ENCODE measurements at places on chromosomes 2 and 18.

DNA sequence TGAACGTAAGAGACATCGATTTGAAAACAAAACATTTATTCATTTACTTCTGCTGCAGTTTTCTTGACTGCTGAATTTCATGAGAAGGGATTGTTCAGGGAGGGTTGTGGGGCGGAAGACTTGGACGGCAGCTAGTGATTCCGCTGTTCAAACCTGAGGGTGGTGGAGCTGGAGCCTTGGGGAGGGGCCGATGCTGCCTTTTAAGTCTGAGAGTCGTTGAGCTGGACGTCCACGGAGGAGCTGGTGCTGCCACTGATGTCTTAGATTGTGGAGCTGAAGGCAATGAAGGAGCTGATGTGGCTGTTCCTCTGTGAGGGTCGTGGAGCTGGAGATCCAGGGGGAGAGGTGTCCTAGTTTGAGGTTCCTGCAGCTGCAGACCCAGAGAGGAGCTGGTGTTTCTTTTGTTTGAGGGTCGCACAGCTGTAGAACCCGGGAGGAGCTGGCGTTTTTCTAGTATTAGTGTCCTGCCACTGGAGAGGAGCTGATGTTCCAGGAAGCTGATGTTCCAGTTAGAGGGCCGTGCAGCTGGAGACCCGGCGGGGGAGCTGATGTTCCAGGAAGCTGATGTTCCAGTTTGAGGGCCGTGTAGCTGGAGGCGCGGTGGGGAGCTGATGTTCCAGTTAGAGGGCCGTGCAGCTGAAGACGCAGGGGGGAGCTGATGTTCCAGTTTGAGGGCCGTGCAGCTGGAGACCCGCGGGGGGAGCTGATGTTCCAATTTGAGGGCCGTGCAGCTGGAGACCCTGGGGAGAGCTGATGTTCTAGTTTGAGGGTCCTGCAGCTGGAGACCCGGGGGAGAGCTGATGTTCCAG lies 150.9 kb downstream of the RTP5 start:
- no peak for DNase-seq

DNA sequence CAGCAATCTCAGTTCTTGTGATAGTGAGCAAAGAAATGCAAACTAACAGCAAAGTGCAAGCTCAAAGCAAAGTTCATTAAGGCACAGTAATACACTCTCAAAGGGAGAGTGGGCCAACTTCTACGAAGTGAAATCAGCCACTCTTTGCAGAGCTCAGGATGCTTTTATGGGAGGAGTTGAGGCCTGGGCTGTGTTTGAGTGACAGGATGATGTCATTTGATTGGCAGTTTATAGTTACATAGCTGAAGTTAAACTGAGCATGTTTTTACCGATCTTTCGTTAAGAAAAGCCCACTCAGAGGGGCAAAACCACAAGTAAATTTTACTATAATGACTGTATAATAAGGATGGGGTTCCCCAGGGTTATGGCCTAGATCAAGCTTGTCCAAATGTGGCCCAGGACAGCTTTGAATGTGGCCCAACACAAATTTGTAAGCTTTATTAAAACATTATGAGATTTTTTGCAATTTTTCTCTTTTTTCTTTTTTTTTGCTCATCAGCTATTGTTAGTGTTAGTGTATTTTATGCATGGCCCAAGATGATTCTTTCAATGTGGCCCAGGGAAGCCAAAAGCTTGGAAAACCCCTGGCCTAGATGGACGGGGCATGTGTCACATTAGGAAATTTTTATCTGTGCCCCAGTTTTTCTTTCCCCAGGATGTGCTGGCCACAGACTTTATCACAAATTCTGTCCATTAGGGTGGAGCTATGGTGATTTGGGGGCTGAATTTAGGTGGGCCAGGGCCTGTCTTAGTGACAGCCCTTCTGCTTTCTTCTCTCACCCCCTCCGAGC lies 8.3 kb upstream of the DNAH7 start:
- DNase-seq, result no peak

DNA sequence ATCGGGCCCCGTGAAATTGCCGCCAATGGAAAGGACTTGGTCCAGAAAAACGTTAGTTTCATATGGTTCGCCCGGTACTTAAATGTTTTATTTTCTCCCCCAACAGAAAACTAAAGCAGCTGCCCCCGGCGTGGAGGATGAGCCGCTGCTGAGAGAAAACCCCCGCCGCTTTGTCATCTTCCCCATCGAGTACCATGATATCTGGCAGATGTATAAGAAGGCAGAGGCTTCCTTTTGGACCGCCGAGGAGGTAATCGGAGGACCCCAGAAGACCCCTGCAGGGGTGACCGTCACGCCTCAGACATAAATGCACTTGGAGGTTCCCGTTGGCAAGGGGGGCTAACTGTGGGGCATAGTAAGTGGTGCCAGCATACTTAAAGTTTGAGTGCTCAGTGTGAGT lies 742 bp downstream of the RRM2 start:
- no peak for DNase-seq

DNA sequence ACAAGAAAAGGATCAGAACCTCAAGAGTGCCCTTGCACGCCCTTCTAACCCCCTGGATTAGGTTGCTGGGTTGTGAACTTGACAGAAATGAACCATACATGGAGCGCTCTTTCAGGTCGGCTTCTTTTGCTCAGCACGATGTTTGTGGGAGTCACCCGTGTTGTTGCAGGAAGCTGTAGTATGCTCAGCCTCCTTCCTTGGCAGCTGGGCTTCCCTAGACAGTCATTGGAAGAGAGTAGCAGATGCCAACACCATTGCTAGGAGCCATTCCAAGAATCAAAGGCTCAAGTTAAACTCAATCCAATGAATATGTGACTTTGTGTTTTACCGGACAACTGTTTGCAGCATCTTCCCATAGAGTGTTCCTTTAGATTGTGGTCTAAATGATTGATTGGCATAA lies 47.0 kb downstream of the RAB12 start:
- no peak for DNase-seq

DNA sequence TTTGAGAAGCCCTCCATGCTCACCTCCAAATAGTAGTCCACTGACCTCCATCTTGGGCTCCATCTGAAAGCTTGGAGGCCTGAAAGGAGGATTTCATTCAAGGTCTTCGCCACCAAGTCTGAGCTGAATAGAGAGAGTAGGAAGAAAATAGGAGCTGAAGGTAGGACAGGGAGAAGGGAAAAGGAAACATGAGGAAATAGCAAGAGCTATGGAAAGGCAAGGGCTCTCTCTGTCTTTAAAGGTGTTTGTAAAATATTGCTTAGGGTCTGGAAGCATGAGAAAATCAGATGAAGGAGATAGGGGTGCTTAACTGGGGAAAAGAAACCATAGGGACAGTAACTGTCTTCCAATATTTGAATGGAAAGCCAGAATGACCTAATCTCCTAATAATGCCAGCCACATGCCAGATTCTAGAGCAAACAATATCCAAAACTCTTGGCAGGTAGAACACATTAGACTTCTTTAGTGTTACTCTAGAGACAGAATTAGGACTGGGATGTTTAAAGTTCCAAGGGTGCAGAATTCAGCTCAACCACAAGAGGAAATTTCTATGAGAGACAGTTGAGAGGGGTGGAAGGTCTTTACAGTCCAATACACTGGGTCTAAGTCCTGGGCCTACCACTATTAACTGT lies 67.4 kb downstream of the NAB1 start:
- DNase-seq, result no peak

DNA sequence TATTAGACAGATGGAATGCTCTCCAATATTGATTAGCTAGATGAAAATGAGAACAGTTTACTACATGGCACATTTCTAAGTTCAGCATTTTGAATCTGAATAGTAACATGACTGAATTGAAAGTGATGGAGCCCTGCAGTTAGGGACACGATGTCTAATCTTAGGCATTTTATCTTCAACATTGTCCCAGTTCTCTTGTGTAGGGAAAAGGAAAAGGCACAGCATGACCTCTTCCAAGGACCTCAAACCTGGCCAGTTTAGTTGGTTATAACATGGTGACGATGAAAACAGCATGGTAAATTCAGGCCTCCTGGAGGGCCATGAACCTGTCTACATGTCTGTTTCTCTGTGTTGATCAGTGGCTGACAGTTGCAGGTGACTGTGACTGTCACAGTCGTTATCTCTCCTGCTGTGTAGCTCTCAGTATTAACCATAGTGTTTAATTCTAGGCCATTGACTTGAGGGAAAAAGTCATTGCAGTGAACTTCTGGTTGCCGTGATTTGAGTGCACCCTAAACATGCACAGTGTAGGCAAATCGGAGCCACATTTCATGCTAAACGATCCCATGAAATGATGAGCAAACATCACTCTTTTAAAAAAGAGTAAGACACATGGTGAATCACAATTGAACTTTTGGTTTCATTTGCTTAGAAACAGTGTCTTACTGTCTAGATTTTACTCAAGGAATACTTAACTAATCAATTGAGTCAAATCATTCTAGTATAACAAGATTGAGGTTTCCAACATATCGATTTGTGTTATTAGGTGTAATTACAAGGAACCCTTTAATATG lies 129.7 kb downstream of the PHLPP1 start:
- no peak for DNase-seq

- no peak for DNase-seq
These were observed 35.3 kb downstream of the MEIS1 start for GRCh38 chr2:66470199-66470598.

- no peak for DNase-seq
These were observed 90.8 kb downstream of the STRADB start for GRCh38 chr2:201542291-201542690.

DNA sequence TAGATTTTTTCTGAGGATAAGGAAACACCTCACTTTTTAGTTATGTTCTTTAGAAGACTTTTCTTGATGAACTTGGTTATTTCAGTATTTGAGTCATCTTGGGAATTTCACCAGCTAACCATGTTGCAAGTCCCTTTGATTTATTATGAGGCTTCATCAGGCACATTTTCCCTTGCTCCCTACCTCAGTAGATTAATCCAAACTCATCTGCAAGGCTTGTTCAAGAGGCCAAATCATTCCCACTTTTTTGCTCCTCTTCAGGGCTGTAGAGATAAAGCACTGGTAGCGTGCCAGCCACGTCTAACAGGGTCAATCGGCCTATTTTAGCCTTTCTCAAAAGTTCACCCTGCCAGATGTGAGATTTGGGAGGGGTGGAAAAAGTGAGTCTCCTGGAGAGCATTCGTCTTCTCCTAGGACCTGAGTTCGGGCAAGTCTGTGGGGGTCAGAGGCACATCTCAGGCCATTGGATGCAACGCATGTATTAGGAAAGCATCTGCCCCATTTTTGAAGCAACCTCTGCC lies 120.3 kb downstream of the RDH14 start:
- no peak for DNase-seq

DNA sequence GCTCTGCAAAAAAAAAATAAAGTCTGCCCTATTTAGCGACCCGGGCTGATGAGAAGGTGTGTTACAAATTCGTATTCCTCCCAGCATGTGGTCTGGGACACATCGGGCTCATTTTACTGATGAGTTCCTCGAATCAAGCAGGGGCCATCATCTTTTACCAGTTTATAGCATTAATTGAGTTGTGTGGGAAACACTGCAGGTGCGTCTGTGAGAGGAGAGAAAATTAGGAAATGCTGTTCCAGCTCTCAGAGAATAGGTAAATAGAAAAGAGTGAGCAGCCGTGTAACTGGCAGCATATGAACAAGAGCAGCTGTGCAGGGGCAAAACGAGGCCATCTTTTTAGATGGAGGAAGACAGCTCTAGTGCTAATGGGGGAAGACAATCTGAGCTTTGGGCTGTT lies 216.7 kb downstream of the SETBP1 start:
- DNase-seq, result no peak

- no peak for DNase-seq
These were observed 78.1 kb downstream of the RTTN start for GRCh38 chr18:70127359-70127758.

DNA sequence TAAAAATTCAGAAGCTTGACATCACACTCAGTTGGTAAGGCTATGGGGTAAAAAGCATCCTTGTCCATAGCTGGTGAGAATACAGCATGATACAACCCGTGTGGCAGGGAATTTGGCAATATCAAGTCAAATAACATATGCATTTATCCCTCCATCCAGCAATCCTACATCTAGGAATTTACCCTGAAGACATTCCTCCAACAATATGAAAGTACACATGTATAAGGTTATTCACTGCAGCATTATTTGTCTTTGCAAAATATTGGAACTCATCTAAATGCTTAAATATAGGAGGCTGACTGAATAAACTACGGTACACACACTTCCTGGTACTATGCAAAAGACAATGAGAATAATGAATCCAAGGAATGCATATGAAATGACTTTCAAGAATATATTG lies 101.0 kb downstream of the MEP1B start:
- no peak for DNase-seq

GRCh38 chr2:172613040-172613439 lies 57.1 kb downstream of the PDK1 start:
- DNase-seq, result no peak

GRCh38 chr2:20568501-20569463 lies 82.1 kb downstream of the HS1BP3 start:
- no peak for DNase-seq

DNA sequence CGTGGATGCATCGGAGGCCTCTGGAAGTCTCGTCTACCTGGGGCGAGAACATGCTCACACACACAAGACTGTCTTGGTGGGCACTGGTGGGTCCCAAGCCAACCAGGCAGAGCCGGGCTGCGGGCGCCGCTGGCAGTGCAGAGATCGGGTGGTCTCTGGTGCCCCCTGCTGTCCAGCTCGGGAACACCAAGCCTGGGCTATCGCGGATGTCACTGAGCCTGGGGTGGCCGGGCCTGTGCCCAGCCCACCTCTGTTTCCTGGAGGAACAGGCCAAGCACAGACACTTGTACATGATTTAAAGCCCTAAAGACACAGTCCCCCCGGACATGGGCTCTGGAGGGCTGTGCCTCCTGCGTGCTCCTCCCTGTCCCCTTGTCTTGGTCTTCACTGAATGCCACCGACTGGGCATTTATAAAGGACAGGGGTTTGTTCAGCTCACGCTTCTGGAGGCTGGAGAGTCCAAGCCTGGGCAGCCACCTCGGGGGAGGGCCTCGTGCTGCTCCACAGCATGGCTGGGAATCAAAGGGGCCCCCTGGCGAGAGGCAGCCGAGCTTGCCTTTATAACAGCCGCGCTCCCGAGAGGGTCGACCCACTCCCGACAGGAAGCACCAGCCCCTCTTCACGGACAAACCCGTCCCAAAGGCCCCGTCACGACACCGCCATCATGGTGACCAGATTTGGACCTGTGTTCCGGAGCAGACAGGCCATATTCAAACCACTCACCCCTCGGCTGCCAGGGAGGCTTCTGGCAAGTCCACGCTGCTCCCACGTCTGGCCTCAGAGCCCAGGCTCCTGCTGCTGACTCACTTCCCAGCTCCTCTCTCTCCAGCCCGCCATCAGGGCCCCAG lies 3.6 kb upstream of the OTOS start:
- no peak for DNase-seq

- DNase-seq, result no peak
These were observed at the start of gene FOXI3 for GRCh38 chr2:88452565-88452905. FOXI3 (minus strand) TSS chr2:88452693; CDS start chr2:88452535, 158 bp downstream.
